ENCODE measurements at places on chromosomes 2 and 18.

GRCh38 chr2:127153691-127154158 is 46.8 kb upstream of the BIN1 start:
- peak; percentile 87 for DNase-seq

DNA sequence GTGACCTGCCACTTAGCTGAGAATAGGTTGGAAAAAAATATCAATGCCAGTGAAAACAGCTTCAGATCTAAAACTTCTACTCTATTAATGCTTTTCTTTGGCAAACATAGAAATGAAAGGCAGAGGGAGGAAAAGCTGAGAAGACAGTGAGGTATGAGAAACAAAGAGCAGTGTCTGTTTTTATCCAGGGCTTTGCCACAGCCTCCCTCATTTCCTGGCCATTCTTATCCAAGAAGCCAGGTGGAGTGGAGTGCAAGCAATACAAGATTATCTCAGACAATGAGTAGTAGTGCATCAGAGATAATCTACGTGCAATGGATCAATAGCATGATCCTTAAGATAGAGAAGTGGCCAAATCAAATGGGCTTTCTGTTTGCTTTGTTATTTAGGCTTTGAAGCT is 808.7 kb upstream of the PIK3C3 start:
- no peak for DNase-seq

DNA sequence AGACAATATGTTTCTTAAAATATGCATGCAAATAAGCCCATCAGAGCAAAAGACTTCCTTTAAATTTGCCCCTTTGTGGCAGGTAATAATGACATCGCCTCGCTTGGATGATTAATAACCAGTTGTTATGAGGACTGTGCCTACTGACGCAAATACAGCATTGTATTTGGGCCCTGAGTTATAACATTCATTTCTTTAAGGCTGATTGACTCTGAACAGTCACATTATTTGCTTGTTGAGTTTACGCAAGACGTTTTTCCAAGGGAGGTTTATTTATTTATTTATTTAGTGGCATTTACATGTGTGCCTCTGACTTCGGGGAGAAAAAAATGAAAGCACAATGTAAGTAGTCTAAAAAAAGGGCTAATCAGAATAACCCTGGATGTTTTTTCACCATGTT is 88.3 kb downstream of the SLC8A1 start:
- DNase-seq, result no peak

DNA sequence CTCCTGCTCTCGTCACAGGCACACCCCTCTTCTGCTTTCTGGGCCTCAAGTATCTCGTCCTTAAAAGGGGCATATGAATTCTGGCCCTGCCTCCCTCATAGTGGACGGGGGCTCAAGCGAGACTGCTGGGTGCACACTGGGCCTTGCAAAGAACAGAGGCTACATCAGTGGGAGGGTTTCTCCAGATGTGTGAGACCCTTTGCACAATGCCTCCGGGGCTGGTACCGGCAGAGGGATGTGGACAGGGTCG is 25.0 kb downstream of the CRACDL start:
- DNase-seq, result no peak

- no peak for DNase-seq
Measured at GRCh38 chr2:224580248-224580647, 4.9 kb downstream of the CUL3 start.

DNA sequence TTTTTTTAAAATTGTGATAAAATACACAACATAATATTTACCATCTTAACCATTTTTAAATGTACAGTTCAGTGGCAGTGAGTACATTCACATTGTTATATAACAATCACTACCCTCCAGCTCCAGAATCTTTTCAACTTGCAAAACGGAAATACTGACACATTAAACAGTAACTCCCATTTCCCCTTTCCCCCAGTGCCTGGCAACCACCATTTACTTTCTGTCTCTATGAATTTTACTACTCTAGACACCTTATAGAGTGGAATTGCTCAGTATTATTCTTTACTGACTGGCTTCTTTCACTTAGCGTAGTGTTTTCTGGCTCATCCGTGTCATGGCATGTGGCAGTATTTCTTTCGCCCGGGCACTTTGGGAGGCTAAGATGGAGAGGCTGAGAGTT is 32.6 kb downstream of the FASTKD2 start:
- DNase-seq, result no peak

- DNase-seq, result no peak
Measured at GRCh38 chr2:112714836-112715631, 5.8 kb upstream of the NT5DC4 start.

DNA sequence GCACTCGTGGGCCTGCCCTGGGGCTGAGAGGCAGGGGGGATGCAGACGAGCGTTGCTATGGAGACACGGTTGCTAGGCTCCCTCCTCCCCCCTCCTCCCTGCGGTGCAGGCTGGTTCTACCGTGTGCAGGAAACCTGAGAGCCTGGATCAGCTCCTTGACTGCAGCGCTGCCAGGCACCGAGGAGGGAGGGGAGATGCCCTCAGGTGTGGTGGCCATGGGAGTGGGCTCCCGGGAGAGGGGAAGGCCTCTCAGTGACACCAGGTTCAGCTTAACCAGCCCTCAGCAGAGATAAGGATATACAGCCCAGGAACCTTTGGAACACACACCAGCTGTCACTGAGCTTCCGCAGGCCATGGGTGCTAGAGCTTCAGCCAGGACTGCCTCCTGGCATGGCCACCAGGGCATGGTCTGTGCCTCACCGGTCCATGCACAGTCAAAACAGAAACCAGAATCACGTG is 124.4 kb upstream of the PXDN start:
- DNase-seq, result peak; percentile 58

GRCh38 chr18:75203416-75204268 is 5.3 kb downstream of the PTGR3 start:
- DNase-seq, result peak; percentile 55

DNA sequence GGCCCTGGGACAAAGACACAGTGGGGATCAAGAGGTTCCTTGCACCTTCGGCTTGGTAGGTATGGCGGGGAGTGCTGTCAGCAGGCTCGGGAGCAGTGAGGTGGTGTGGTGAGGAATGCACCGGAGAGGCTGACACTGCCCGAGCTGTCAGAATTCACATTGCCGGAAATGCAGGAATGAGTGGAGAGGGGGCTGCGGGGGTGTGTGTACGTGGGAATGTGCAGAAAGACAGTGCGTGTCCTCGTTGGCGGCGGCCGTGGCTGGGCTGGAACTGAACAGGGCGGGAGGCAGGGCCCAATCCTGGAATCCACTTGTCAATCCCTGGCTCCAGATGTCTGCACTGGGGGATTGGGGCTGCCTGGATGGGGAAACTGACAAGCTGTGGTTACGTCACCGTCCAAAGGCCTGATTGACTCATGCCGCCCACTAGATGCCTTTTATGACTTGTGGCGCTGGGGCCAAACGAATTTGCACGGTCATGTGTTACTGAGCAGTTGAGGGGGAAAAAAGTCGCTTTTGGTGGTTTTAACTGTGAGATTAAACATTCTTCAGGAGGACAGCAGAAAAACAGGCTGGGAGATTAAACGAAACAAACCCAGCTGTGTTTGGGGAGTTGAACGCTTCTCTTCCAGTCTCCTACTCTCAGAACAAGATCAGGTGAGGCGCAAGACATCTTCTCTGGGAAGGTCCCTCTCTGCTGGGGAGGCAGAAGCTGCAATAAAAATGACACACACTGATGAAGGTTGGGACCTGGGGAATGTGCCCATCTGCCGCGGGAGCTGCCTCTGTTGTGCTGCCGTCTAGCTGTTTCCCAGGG is 189.4 kb upstream of the GLI2 start:
- no peak for DNase-seq

GRCh38 chr2:216103213-216103612 is 5.9 kb upstream of the XRCC5 start:
- no peak for DNase-seq

DNA sequence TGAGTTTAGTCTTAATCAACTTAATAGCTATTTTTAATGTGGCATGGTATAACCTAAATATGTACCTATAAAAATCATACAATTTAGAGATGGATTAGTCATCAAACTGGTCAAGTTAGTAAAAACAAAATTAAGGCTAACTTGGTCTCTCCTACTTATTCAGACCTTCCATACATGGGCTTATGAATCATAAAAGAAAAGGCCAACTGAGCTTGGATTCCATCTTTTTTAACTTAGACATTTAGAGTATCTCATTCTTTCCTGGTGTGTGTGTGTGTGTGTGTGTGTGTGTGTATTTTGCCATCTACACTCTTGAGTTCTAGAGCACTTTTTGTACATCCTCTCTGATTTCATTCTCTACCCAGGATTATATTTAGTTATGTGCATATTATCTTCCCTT is 637.5 kb downstream of the PLCL1 start:
- no peak for DNase-seq

DNA sequence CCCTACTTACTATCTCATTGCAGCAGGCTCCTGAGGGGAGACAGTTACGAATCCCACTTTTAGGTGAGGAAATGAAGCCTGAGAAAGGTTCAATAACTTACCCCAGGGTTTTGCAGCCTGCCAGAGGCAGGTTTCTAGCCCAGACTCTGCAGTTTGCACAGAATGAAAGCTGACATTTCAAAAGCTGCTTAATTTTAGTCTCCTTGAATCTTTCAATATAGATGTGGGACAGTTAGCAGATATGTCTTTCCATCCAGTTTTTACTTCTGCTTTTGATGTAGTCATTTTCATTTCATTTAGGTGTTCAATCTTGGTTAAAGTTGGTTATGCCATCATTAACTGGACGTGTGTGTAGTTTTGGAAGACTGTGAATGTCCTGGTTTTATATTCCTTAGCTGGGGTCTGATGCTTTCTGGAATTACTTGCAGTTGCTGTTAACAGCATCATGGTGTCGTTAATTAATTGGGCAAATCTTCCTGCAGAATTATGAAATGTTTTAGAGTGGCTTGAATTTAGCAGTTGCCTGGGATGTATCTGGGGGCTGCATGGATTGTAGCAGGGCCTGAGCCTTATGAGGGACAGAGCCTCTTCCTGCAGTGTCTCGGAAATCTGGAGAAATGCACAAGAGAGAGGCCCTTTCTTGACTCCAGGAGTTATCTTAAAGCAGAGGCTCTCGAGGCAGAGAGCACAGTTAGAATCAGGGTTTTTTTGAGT is 100.8 kb downstream of the ZNF532 start:
- no peak for DNase-seq
